Putamen (tissue), 1 donor: ENCODE measurements at places on chromosomes 4 and X.
A peak's percentile ranks its signal among the peaks of the same experiment; 100 is the strongest.

DNA sequence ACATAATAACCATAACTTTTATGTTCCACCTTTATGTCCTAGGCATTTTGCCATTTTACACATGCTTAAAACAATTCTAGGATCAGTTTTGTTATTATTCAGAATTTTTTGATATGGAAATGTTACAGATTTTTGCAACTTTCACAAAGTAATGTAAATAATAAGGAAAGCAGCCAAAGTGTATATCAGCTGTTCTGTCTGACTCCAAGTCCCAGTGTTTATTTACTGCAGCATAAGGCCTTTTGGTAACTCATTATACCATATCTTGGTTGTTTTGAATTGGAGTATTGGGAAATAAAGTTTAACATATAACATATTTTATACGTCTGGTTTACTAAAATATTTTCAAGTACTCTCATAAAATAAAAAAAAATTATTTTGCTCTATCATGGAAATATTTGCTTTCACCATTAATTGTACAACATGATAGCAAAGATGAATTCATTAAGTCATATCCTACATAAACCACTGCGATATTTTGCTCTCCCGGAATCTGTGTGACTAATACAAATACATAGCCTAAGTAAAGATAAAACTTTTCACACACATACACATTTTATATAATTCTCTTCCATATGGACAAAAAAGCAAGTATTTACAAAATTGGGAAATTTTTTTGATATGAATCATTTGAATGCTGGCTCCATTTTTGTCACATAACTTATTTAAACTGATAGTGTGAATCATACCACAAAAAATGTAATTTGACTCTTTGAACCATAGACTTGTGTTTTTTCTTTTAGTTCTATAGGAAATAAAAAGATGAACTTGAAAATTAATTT lies 399.0 kb downstream of the PABPC4L start:
- no peak for DNase-seq

DNA sequence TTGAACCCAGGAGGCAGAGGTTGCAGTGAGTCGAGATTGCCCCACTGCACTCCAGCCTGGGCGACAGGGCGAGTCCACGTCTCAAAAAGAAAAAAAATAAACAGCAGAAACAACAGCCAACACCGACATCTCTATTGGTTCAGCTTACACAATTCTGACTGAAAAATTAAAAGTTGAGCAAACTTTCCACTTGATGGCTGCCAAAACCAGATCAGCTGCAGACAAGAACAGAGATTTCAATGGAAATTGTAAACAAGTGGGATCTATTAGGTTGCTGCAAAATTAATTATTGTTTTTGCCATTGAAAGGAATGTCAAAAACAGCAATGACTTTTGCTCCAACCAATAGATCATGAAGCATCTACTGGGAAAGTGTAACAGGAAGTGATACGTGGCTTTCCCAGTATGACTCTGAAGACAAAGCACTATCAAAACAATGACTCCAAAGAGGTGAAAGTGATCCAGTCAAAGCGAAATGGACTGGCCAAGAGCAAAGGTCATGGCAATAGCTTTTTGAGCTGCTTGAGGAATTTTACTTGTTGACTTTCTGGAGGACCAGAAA lies 26.3 kb downstream of the UPF3B start:
- DNase-seq: no peak

GRCh38 chr4:100841911-100842310 lies 324.1 kb upstream of the EMCN start:
- DNase-seq: no peak

- DNase-seq: no peak
Observed at GRCh38 chr4:125515016-125515415, 200.3 kb downstream of the FAT4 start.

DNA sequence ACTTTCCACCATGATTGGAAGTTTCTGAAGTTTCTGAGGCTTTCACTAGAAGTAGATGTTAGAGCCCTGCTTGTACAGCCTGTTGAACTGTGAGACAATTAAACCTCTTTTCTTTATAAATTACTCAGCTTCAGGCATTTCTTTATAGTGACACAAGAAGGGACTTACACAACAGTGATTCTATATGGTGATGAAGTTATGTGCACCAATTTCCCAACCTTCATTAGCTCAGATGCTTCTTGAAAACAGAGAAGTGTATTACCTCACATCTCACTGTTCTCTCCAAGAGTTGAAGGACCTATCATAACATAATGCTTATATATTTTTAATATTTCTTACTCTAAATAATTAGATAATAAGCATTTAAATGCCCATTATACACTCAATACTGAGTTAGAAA lies 202.1 kb upstream of the ANXA10 start:
- no peak for DNase-seq

DNA sequence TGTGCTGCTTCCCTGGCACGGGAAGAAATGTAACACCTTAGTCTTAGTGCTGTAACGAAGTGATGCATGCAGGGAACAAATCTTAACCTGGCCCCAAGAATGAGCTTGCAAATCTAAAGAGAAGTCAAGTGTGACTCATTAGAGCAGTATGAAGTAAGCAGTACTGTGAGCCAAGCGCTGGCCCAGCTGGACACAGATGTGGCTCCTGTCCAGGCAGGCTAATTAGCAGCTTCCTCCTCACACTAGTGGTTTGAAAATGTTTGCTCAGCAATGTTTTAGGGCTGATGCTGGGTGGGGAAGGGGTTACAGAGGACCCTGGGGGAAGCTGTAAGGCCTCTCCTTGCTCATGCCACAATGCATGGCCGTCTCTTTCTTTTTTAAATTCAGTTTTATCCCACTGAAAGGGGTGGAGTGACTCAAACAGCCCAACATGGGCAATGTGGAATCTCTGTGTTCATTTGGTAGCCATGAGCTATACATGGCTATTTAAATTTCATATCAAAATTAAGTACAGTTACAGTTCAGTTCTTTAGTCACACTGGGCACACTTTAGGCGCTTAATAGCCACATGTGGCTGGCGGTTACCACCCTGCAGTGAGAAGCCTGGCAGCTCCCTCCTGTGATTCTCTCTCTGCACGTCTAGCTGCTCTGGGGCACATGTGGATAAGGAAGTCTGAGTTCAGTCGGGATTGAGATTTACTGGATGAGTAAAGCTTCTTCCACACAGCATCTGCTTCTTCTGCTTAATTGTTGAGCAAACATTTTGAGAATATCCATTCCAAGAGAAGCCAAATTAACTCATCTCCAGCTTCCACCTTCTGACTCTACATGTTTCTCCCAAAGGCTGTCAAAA lies 48.8 kb downstream of the MAP7D2 start:
- no peak for DNase-seq

DNA sequence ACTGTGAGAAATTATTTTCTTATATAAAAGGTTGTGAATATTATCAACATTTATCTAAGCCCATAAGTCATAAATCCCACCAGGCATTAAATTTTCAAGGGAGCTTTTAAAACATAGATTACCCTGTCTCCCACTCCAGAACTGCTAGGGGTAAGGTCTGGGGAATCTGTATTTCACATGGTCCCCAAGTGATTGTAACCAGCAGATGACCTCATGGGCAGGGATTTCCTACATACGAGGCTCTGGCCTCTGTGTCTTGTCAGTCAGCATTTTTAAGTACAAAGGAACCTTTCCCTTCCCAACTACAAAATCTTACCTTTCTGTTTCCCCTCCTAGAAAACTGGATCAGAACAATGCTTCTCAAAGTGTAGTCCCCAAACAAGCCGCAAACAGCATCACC lies 188.6 kb downstream of the TSPAN5 start:
- no peak for DNase-seq

DNA sequence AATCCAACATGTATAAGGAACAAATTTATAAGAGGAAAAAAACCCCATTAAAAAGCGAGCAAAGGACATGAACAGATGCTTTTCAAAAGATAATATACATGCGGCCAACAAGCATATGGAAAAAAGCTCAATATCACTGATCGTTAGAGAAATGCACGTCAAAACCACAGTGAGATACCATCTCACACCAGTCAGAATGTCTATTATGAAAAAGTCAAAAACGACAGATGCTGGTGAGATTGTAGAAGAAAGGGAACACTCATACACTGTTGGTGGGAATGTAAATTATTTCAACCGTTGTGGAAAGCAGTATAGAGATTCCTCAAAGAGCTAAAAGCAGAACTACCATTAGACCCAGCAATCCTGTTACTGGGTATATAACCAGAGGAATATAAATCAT lies 465.4 kb downstream of the TMA16 start:
- DNase-seq: no peak

GRCh38 chr4:86274642-86275041 lies 85.2 kb downstream of the MAPK10 start:
- peak; percentile 18 for DNase-seq

GRCh38 chr4:26152056-26152455 lies 168.8 kb upstream of the RBPJ start:
- no peak for DNase-seq

GRCh38 chr4:177163532-177163931 lies 146.1 kb upstream of the NEIL3 start:
- DNase-seq: no peak

DNA sequence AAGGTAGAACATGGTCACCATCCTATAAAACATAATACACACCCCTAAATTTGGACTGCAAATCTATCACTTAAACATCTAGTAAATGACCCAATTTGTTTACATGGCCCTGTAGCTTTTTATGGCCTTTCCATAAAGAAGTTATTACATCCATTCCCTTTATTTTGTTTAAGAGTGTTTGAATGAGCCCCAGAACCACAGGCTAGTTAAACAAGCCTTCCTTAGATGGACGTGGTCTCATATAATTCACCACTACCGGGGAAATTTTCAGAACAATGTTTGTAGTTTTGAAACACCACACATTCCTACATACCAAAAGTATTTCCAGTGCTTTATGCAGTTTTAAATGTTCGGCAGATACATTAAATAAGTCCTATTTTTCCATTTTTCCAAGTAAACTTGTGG lies 12.3 kb downstream of the PDGFC start:
- no peak for DNase-seq

GRCh38 chrX:49242545-49243066 lies 7.3 kb downstream of the CCDC22 start:
- DNase-seq: no peak

DNA sequence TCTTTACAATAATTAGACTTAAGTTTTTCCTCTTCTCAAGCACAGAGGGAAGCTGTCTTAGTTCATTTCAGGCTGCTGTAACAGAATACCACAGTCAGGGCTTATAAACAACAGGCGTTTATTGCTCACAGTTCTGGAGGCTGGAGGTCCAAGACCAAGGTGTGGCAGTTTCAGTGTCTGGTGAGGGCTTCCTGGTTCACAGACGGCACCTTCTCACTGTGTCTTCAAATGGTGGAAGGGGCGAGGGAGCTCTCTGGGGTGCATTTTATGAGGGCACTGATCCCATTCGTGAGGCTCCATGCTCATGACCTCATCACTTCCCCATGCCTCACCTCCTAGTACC lies 115.7 kb upstream of the MXRA5 start:
- no peak for DNase-seq

GRCh38 chrX:120402369-120402768 lies 40.5 kb downstream of the ATP1B4 start:
- DNase-seq: no peak

GRCh38 chr4:8898419-8898818 lies 26.8 kb upstream of the HMX1 start:
- DNase-seq: no peak

DNA sequence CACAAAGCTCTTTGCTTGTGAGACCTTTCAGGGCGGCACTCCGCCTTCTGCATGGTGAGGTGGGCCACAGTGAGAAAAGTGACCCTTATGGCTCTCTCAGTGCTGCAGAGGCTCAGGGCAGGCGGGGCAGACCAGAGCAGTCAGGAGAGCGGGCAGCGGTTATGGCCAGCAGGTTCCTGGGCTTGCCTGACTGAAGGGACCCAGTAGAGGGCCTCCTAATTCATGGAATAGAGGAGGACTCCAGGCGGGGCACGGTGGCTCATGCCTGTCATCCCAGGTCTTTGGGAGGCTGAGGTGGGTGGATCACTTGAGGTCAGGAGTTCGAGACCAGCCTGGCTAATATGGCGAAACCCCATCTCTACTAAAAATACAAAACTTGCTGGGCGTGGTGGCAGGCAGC lies 91.4 kb downstream of the CLNK start:
- DNase-seq: no peak

DNA sequence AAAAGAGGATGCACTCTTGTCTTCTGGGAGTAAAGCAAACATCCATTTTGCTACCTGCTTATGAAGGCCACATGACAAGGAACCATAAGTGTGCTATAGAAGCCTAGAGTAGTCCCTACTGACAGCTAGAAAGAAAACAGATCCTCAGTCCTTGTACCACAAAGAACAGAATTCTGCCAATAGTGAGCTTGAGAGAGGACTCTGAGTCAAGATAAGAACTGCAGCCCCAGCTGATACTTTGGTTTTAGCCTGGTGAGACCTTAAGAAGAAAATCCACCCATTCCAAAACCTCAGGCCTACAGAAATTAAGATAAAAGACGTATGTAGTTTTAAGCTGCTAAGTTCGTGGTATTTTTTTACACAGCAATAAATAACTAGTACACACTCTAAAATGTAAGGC lies 914.6 kb downstream of the PCDH19 start:
- DNase-seq: no peak

DNA sequence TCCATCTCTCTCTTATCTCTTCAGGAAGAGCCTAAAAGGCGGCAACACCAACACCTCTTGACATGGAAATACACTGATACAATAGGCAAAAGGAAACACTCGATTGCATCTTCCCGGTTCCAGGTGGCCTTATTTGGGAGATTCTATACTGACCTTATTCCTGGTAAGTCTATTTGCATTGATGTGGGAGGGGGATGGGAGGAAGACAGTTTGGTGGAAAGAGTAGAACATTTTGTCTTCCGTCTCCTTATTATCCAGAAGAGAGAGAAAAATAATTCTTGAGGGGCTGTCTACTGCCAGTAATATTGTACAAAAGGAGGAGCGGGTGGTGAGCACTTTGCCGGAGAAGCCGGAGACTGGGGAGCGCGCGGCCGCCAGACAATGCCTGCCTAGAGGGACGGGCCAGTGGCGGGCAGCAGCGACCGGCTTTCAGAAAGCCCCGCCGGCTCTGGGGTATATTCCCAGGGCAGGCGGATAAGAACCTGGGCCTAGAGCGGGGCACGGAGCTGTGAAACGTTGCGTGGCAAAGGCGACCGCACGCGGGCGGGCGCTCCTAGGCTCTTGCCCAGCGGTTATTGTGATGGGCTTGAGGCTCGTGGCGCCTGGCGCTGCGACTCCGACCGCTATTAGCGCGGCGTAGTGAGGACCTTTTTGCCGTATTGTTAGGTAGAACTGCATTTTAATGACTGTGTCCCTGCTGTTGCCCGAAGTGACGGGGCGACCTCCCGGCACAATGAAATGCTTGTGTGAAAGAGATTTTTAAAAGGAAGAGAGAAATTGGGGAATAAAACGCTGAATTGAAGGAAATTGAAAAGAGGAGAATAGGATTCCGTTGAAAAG lies 518 bp downstream of the PRDM8 start:
- no peak for DNase-seq
